Right lobe of liver (tissue), 6 donors: ENCODE measurements at places on chromosomes 1 and 21. TPM values are rescaled to one million over a fixed set of nuclear protein-coding genes. Genes with fewer than 3 reads are reported as not detected.

- no peak for DNase-seq
Observed at GRCh38 chr21:28444557-28444956, 548.1 kb downstream of the LTN1 start.

- DNase-seq, result no peak
Observed at GRCh38 chr1:215889871-215890270, 322.8 kb downstream of the KCTD3 start.

DNA sequence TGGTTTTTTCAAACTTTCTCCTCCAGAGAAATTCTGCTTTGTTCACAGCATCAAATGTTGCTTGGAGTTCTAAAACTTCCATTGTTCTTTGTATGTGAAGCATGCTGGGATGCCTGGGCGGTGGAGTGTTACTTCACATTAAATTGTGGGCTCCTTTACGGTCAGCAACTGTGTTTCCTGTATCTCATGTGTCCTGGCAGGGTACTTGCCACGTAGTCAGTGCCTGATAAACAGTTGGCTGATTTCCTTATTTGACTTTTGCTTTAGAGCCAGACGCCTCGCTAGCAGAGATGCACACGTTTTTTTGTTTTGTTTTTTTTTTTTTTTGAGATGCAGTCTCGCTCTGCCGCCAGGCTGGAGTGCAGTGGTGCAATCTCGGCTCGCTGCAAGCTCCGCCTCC, 96.7 kb downstream of the UCK2 start:
- no peak for DNase-seq

DNA sequence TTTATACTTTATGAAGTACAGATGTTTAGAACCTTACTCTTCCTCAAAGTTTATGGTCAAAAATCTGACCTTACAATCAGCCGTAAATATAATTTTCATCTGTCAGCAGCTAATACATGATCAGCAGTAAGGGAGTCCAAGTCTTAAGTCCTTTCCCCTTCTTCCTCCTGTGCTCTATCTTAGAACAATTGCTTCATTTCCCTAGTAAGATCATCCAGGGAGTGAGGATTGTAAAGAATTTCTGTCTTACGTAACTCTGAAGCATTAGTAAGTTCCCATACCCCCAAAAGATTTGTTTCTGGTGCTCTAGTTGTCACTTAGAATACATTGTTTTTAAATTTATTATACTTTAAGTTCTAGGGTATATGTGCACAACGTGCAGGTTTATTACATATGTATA, 2.1 kb downstream of the SETDB1 start:
- DNase-seq, result no peak

DNA sequence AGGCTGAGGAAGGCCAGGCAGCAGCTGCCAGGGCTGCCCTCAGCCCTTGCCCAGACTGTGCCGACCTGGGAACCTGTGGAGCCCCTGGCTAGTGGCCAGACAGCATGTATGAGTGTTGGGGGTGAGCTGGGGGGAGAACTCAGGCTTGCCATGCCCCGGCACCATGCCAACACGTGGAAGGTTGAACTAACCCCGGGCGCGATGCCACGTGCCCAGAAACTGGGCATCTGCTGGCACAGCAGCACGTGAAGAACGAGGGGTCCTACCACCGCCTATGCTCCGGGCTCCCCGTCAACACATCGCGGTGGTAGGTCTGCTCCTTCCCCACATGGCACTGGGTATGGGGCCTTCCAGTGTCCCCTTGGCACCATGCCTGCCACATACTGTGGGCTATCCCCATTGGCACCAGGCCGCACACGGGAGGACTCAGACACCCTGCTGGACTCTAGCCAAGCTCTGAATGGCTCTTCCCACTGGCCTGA, 68.7 kb downstream of the CASZ1 start:
- DNase-seq, result peak; percentile 79

DNA sequence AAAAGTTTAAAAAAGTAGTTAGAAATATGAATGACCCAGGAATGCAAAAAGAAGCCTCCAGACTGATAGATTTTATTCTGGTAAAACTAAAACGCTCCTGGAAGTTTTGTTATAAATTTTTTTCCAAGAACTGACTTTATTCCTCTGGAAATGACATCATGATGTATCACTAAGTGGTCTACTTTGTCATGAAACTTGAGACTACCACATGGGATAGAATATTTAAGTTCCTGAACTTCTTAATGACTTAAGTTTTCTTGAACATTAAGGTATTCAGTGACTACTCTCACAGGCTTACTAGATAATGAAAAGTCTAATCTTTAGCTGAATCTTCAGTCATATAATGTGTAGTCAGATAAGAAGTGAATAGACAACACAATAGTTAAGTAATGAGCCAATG, 842.2 kb downstream of the USP25 start:
- DNase-seq, result no peak

- no peak for DNase-seq
Observed at GRCh38 chr1:96880626-96881025, 159.0 kb downstream of the PTBP2 start.

DNA sequence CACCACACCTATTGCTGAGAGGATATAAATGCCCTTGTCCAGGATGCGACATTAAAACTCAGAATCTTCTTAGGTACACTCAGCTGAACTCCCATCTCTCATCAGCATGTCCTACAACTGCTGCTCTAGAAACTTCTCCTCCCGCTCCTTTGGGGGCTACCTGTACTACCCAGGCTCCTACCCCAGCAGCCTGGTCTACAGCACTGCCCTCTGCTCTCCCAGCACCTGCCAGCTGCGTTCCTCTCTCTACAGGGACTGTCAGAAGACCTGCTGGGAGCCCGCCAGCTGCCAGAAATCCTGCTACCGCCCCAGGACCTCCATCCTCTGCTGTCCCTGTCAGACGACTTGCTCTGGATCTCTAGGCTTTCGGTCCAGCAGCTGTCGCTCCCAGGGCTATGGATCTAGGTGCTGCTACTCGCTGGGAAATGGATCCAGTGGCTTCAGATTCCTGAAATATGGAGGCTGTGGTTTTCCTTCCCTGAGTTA, at the start of gene KRTAP13-4:
Gene KRTAP13-4, plus strand, starts transcription at position 51 of the 486 bp plus-strand sequence. Its CDS starts 56 bp downstream, at position 107.
- DNase-seq, result no peak

DNA sequence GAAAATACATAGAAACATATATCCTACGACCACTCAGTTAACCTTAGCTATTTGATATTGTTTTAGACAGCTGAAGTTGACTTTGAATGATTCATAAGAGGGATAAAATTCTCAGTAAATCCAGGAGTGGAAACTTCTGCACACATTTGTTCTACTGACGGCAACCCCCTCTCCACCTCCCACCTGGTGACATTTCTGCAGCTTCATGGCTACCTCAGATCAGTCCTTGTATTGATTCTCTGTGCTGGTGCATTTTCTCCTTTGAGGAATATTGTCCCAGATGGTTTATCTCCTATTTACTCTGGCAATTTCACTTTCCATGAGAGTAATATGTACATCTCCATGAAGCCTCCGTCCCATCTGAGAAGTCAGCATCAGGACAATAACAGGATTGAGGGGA, 57.7 kb upstream of the COA6 start:
- no peak for DNase-seq

- DNase-seq, result no peak
Observed at GRCh38 chr1:7471836-7472235, 299.3 kb upstream of the VAMP3 start.

- peak; percentile 71 for DNase-seq
Observed at GRCh38 chr1:53278298-53278725, 40.0 kb upstream of the MAGOH start.

- DNase-seq, result no peak
Observed at GRCh38 chr1:215600258-215600792, 33.2 kb downstream of the KCTD3 start.

Gene CD1B
- total RNA-seq, result not detected

Gene CR1L
- total RNA-seq, result 0.12 TPM

Gene OPRD1
- not detected for total RNA-seq

Gene PRRC2C
- total RNA-seq, result 54.8 TPM

Gene GSTM1
- not detected for total RNA-seq
